ENCODE measurements at places on chromosomes 3 and 15.

DNA sequence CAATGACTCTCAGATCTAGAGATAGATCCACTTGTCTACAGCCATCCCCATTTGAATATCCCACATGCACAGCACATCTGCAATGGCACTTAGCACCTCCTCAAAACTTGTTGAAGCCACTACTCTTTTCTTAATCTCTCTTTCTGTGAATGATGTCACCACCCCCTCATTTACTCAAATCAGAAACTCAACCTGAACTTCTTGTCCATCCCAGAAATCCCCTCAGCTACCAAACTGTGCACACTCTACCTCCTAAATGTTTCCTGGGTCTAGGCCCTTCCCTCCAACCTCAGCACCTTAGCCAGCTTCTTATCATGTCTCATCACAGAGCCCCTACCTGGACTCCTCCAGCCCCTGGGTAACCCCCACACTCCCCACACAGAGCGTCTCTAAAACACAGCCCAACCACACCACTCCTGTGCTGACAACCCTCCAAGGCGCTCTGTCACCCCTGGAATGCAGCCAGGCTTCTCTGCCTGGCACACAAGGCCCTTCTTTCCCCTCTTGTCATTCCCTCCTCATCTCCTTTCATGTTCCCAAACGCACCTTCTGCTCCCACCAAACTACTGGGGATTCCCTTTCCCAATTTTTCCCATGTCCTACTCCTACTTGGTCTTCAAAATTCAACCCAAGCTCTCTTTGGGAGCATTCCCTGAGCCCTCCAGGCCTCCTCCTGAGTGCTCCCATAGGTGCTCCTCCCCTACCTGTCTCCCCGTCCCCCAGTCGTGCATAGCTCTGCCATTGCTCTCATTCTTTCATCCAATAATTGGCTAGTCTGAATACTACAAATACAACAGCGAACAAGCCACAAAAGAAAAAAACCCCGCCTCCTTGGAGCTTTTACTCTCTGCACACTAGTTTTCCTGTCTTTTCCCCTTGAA is 39.8 kb upstream of the ZBTB38 start:
- no peak for DNase-seq

DNA sequence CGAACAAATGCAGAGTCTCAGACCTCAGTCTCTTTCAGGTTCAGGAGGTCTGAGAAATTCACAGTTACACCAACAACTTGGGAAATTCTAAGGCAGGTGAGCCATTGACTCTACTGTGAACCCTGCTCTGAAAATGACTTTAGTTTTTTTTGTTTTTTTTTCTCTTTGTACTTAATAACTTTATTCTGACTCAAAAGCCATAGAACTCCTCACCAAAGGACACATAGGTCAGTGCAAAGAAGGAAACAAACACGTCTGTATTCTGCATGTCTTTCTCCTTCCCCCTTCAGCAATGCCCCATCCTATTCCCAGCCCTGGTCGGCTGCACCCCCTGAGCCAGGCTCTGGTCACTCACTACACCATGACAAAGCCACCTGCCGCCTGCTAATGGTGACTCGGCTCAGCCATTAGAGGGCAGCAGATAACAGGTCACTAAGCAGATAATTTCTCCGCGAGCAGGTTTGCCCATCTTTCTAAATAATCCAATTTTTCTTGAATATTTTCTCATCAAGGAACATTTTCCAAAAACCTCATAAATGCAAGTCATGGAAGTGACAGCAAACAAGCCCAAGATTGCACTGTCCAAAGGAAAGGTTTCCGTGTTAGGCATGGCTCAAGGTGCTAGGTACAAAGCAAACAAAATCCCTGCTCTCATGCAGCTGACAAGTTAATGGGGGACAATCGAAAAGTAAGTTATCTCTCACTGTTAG is 37.7 kb downstream of the TM4SF4 start:
- DNase-seq = no peak

DNA sequence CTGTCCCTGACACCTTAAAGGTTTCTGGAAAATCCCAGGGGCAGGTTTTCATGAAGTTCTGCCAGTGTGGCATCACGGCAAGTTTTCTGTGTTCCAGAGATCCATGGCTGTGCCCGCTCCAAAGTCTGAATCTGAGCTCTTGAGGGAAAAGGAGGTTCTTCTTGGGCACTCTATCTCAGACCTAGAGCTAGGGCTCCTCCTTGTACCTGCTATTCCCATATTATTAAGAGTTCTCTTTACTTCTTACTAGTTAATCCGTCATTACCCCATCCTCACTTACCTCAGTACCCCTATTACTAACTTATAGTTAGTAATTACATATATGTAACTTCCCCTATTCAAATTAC is 5.9 kb upstream of the TRA2B start:
- DNase-seq = no peak

- DNase-seq = no peak
Measured at GRCh38 chr3:190701096-190701532, 161.4 kb downstream of the GMNC start.

DNA sequence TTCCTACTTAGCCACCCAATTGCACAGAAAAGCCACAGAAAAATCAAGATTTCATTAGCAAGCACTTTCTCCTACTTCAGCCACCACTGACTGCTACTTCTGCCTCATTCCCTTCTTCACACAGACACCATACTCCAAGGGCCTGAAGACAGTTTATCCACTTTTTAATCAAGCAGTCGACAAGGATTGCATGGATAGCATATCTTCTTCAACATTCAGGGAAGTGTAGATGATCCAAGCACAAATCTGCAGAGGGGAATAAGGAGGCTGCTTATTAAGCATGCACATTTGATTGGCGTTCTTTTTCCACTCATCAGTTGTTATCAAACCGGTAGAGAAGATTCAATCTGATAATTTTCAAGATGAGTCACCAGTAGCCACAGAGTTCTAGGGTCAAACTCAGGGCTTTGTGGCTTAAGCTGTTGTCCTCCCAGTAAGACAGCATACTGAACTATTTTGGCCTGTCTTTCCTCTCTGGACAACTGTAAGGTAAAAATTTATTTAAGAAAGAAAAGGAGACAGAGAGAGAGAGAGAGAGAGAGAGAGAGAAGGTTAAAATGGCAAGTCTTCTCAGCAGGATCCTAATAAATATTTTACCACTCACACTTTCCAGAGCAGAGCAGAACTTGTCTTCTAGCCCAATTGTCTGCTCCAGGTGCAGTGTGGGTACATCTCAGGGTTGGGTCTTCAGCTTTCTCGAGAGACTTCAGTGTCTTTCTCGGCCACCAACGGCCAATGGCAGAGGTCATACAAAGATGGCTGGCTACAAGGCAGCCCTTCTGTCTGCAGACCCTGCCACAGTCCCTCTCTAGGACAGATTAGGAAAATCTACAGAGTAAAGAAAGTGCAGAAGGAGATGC is 80.6 kb upstream of the BHLHE40 start:
- DNase-seq = no peak

GRCh38 chr15:49987198-49987785 is 131.7 kb downstream of the ATP8B4 start:
- DNase-seq = no peak

DNA sequence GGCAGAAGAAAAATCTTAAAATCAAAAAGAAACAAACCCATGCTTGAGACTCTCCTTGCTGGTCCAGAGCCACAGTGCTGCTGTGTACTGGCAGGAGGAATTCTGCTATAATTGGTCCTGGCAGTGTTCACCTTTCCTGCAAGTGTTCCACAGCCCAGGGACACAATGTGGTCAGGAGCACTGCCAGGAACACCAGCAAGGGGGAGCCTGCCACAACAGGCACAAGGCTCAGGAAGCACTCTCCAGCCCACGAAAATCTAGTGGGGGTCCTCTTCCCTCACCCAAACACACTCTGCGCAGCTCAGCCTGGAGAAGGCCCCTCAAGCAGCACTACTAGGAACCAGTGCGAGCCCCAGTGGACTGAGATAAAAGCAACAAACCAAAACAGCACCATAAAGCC is 92.9 kb downstream of the UBE3A start:
- no peak for DNase-seq

GRCh38 chr3:194136519-194137007 is 615 bp downstream of the HES1 start:
- no peak for DNase-seq

DNA sequence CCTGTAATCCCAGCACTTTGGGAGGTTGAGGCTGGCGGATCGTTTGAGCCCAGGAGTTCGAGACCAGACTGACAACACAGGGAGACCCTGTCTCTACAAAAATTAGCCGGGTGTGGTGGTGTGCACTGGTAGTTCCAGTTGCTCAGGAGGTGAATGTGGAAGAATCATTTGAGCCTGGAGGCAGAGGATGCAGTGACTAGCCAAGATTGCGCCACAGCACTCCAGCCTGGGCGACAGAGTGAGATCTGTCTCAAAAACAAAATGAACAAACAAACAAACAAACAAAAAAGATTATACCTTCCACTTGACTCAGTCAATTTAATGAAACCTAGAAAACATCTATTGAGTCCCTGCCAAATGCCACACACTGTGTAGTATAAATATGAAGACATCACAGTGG is 30.5 kb upstream of the PHLDB2 start:
- no peak for DNase-seq

DNA sequence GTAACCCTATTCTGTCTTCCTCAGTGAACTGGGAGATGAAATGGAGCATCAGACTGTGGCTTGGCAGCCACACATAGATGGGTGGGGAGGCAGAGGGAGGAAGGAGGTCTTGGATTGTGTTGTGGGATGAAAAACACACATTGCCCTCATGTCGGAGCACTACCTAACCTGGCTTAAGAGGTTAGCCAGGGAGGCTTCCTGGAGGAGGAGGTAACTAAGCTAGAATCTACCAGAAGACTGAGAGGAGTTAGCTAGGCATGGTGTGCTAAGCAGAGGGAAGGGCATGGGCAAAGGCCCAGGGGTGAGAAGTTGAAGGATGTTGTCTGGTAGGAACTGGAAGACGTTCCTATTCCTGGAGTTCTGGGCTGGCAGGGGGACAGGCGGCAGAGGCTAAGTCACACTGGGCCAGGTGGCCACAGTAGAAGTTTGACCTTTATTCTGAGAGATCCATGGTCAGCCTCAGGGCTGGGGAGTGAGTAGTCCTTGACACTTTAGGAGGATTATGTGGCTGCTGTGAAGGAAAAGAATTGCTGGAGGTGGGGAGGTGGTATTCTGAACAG is 7.7 kb upstream of the PRKCD start:
- DNase-seq = no peak

GRCh38 chr3:110900576-110900975 is 171.0 kb upstream of the NECTIN3 start:
- DNase-seq = no peak

GRCh38 chr3:46593979-46594378 is 18.3 kb upstream of the FAM240A start:
- no peak for DNase-seq

DNA sequence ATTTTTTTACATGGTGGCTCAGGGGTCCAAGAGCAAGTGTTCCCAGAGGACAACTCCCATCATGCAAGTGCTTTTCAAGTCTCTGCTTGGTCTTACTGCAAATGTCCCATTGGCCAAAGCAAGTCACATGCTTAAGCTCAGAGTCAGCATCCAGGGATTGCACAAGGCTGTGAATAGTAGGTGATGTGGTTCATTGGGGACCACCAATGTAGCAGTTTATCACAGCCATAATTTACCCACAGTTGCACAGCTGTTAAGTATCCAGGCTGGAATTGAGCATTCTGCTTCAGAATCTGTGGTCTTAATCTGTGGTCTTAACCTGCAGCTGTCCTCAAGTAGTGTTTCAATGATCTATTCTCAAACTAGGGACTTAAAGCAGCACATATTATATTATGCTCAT is 71.4 kb upstream of the PLCL2 start:
- no peak for DNase-seq
